ENCODE measurements at places on chromosomes 11 and 22. TPM values are rescaled to one million over a fixed set of nuclear protein-coding genes. Genes with fewer than 3 reads are reported as not detected.
A peak's percentile ranks its signal among the peaks of the same experiment; 100 is the strongest.

DNA sequence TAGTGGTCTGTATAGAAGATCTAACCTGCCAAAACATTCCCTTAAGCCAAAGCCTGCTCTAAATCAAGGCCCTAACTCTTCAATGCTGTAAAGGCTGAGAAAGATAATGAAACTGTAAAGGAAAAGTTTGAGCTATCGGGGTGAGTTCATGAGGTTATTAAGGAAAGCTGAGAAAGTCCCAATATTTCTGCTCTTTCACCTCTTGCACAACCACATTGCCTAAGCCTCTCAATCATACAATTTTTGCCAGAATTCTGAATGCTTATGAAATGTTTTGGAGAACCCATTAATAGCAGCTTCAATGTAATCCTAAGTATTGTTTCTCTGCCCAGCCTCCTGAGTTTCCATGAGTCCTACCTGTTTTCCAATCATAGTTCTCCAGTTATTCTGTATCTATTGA lies 373.2 kb downstream of the LUZP2 start:
- no peak for DNase-seq

GRCh38 chr11:128525411-128526243 lies 61.7 kb downstream of the ETS1 start:
- peak; percentile 82 for DNase-seq

PAMR1 gene
- total RNA-seq, result not detected

DNA sequence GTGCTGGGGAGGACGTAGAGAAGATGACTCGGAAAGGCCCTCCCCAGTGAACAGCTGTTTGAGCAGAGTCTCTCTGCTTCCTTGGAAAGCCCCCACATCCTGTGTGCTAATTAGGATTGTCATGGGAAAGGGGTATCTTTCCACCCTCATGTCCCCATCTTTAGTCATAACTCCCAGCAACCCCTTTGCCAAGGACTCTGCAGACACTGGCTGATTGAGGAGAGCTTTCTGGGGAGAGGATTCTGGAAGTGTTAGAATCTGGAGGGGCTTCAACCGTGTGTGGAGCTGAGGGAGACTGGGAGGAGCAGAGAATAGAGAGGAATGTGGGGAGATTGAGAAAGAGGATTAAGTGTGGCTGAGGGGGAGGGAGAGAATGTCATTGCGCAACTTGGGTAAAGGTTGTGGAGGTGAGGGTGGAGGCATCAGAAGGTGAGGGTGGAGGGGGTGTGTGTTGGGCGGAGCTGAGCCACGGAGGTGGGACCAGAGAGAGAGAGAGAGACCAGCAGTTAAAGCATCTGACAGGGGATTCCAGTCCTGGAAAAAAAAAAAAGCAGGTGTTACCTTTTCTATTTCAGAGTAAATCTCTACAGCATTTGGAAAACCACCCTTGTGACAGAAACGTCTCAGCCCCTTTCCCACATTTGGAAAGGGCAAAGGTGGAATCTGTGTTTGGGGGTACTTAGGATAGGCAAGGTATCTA lies 2.2 kb downstream of the DTX4 start:
- no peak for DNase-seq

CFAP300 gene
- not detected for total RNA-seq

- DNase-seq, result no peak
Measured at GRCh38 chr11:118056806-118057205, 20.1 kb upstream of the TMPRSS4 start.

- DNase-seq, result peak; percentile 55
Measured at GRCh38 chr11:86740628-86741483, 59.5 kb upstream of the PRSS23 start.

DNA sequence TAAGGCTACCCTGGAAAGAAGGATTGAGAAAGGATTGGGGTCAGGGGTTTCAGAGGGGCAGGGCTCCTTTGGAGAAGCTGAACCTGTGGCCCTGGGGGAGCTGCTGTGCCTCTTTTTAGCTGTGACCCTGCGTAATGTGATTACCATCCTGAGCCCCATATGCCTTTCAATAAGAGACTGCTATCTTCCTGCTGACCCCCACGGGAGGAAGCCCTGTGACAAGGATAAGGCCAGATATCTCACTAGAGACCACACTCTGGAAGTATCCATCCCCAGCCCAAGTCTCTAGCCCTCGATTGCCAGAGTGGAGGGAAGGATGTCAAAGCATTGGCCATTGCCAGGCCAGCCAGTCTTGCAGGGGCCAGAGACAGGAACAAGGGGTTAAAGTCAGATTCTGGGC lies 4.8 kb upstream of the SLC39A13 start:
- no peak for DNase-seq

DNA sequence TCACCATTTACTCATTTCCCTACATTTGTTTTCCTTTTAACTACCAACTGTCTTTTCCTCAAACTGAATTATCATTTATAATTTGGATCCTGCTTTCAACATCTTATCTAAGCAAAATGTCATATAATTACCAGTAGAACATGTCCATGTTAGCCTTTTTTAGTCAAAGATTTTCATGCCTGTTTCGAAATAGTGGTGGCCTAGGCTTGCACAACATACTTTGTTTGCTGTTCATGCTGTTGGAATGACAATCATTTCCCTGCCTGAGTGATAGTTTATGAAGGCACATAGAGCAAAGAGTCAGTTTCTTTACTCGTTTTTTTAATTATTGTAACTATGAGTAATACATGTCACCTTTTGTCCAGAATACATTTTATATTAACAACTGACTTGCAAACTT lies 144.3 kb upstream of the ANO3 start:
- no peak for DNase-seq

- no peak for DNase-seq
Measured at GRCh38 chr11:123559523-123559955, 94.9 kb downstream of the SCN3B start.

RASD2 gene
- total RNA-seq, result 0.09 TPM

GRCh38 chr22:49213731-49214352 lies 613.8 kb downstream of the BRD1 start:
- no peak for DNase-seq

GRCh38 chr22:20436307-20436767 lies 1.3 kb downstream of the SCARF2 start:
- peak; percentile 61 for DNase-seq

- no peak for DNase-seq
Measured at GRCh38 chr11:76159303-76159937, 46.9 kb downstream of the WNT11 start.

CCDC116 gene
- total RNA-seq, result 0.51 TPM

DNA sequence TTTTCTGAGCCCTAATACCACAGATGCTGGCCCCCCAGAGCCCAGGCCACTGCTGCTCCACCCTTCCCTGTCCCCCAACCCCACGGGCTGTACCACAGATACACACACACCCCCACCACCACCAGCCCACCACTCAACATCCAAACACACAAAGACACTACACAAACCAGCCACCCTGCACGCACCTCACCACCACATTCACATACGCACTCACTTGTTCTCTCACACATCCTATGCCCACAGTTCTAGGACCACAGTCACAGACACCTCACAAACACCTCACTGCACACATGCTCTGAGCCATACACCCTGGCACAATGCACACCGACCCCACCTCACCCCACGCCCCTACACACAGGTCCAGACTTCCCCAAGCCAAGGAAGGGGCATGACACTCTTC lies 22.5 kb upstream of the OAF start:
- no peak for DNase-seq

DNA sequence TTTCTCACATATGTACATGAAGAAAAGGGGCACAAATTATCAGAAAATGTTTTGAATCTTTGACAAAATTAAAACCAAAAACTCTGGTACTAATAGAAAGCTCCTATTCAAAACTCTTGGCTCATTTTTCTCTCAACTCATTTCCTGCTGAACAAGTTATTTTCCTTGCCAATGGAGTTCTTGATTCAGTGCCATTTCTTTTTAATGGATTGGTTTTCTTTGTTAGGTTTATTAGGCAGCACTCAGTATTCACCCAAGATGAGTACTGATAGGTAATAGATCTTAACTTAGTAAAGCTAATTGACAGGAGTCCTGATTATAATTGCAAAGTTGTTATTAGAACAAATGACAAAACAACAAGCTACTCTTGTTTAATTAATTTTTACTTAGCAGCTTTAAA lies 279.4 kb upstream of the PDGFD start:
- DNase-seq, result no peak

- no peak for DNase-seq
Measured at GRCh38 chr11:76455931-76456330, 11.1 kb downstream of the EMSY start.

DNA sequence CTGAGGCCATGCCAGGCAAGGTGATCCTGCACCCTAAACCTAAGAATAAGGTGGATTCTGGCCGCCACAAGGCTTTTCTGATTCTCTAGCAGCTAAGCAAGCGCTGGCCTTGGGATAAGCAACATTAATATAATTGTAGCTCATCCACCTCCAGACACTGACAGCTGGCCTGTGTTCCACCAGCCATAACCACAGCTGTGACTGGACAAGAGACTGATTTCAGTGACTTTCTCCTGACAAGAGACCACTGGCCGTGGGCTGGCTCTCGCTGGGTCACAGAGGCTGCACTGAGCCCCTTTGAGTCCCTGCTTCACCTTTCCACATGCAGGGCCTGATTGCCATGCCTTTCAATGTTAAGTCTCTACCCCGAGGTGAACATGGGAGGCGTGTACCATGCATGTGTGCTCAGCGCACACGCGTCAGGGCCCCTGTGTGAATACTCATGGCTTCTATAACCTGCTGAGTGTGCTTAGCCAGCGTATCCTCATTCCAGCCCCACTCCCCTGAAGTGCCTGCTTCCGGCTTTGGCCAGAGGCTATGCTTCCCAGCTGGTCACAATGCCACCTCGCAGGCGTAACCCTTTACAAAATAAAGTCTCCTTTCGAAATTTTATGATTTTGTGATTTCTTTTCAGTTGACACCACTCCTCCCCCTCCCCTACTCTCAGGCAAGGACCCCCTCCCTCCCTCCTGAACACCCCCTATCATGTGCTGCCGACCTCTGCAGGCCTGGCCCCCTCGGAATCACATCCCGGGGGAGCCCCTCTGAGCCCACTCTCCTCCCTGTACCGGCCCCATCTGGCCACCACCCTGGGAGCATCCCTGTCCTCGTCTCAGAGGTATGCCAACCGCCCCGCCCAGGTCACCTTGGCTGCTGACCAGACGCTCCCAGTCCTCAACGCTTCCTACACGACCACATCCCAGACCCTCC lies 128.1 kb downstream of the CTTN start:
- no peak for DNase-seq

DNA sequence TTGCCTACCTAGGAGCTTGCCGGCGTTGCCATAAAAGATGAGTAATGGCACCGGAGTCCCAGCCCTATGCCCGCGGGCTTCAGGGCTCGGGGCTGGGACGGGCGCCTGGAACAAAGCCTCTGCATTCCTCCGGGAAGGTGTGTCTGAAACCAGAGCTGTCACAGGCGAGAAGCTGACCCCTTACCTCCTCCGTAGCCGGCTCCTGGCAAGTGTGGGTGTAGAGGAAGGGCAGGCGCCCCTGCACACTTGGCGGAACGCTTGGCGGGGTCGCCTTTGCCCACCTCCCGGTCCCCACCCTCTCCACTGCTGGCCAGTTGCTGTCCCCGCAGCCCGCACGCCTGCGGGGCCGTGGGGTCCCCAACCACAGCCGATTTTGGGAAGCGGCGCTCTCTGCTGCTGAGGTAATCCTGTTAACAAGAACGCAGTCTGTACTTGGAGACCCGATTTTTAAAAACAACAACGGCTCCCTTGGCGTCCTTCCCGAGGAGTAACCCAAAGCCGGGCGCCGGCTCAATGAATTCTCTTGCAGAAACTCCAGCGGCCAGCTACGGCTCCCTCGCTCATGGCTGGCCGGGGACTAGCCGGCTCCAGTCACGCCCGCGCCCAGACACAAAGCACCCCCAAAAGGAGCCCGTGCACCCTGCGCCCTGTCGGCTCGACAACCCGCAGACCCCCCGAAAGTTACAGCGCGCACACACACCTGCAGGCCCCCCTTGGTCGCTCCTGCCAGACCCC lies 89.2 kb downstream of the PLEKHA7 start:
- DNase-seq, result no peak

DNA sequence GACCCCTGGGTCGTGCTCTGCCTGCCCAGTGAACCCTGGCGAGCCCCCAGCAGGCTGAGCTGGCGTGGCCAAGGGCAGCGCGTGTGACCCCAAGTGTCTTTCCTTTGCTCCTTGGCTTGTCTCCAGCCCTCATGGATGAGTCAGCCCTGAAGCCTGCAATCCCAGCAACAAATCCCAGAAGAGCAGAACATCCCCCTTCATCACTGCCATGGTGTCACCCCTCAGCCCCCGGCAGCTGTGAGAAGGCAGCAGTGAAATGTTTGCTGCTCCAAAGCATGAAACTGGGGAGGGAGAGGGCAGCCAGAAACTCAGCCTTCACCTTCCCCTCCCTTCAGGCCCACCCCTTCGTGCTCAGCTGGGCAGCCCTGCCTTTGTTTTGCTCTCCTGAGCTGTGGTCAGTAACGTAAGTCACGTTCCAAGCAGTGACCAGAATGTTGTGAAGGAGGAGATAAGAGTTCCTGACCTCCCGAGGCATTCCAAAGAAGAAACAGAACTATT lies 29.8 kb downstream of the ADAMTS15 start:
- DNase-seq, result no peak

- DNase-seq, result no peak
Measured at GRCh38 chr22:32717337-32718240, 83.9 kb upstream of the TIMP3 start.

DGCR2 gene
- 23.8 TPM for total RNA-seq

GLB1L2 gene
- 10.2 TPM for total RNA-seq

CCDC82 gene
- total RNA-seq, result 27.6 TPM

EFCAB6 gene
- not detected for total RNA-seq

GRCh38 chr22:45163099-45163450 lies 650 bp upstream of the NUP50 start:
- DNase-seq, result no peak

SHISAL1 gene
- not detected for total RNA-seq

Data from activated CD4-positive, alpha-beta T cell treated with anti-CD3 and anti-CD28 coated beads, Interleukin-2, amount 10 ng/mL, durations not matched to agents 24 days and 14 days (primary cell).